T-helper 17 cell (primary cell): ENCODE measurements at places on chromosomes 5 and 9.

GRCh38 chr5:154058055-154059038, 19.6 kb downstream of the MFAP3 start:
- DNase-seq: no peak

GRCh38 chr9:90826326-90827020, 24.9 kb downstream of the SYK start:
- DNase-seq: no peak

DNA sequence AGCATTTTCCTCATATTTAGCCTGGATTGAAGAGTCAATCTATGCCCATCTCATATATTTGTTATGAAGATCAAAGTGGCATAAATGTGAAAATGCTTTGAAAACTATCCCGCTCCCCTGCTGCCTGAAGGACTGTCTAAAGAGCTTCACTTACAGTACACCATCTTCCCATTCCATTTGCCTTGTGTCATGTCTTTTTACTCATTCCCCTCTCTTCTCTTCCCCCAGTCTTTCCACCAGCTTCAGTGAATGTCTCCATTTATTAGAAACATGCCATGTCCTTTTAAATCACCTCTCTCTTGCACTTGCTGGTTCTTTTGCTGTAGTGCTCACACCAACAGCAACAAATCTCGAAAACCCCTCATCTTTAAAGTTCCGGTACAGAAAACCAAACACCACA, 192.7 kb upstream of the SGCD start:
- DNase-seq: no peak

DNA sequence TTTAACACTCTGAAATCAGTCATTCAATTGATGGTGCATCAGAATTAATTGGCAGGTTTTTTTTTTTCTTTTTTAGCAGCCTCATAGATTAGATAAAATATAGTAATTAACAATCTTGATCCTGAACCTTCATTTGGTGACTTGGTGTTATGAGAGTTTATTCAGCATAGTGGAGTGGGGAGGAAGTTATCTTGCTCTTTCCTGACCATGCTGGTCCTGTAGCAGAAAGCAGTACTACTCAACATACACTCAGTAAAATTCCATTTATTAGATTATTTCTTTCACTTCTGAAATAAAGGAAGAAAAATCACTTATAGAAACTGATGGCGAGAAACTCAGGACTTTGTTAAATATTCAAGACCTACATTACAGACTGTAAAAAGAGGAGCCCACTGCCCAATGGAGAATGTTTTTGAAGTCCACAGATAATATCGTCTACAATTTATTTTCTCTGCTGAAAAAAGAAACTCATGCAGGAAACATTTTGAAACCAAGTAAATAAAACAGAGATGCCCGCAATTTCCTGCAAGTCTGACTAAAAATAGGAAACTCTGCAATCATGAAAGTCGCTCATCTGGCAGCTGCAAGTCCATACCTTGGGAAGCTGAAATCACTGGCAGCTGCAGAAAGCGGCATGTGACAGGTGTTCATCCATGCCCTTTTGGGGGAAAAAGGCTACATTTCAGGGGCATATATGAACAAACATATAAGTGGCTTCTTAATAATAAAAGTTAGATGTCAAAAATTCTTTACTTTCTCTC, 233.2 kb upstream of the RFX3 start:
- no peak for DNase-seq

DNA sequence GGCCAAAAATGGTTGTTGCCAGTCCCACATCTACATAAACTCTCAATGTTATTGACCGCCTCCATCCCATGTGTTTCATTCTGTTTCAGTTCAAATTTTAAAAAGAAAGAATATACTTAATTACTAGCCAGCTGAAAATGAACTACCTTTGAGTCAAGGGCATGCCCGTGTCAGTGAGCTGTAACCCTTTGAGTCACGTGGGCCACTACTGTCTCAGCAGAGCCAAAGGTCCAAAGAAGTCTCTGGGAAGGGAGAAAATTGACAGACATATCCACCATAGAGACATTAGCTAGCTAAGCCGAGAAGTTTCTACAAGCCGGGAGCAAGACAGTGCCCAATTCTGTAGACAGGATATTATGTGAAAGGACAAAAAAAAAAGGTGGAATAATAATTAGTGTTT, 59.7 kb downstream of the NIM1K start:
- no peak for DNase-seq

- no peak for DNase-seq
Observed at GRCh38 chr9:83146325-83146724, 83.4 kb upstream of the RASEF start.
